ENCODE measurements at places on chromosomes 11 and 22. TPM values are rescaled to one million over a fixed set of nuclear protein-coding genes. Genes with fewer than 3 reads are reported as not detected.

DNA sequence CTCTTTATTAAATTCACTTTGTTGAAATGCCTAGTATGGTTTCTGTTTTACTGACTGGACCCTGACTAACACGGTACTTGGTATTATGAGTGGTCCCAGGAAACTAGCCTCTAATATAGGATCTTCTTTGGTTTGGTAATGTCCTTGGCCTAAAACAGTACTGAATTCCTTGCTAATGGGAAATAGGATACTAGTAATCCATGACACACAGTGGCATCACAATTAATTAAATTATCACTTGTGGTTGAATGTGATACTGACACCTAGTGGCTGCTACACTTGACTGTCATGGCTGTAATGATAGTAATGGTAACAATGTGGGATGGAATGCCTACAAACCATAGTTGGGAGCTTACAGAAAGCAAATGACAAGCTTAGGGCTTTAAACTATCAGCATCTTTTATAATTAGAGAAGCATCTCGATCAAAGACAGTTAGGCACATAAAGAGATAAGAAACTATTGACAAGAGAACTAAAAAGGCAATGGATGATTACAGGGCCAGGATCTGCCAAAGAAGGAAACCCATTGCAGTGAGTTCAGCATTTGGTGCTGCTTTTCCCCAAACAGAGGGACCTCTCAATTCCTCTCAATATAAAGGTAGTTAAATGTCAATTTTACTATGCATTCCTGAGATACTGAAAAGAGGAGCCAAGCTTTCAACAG, 8.6 kb downstream of the DNHD1 start:
- H3K4me3 ChIP-seq, result no peak overlapping the region
- DNase-seq, result no peak
- H3K36me3 ChIP-seq, result no peaks in the 10 kb centered on the region
- no peaks in the 10 kb centered on the region for H3K27me3 ChIP-seq
- no peak overlapping the region for H3K27ac ChIP-seq

GRCh38 chr22:44968736-44969135, 41.1 kb downstream of the PHF21B start:
- no peaks in the 10 kb centered on the region for H3K4me1 ChIP-seq
- H3K36me3 ChIP-seq, result no peaks in the 10 kb centered on the region
- H3K27me3 ChIP-seq, result no peaks in the 10 kb centered on the region
- H3K4me3 ChIP-seq, result no peak overlapping the region
- no peak for DNase-seq

- H3K4me1 ChIP-seq, result no peaks in the 10 kb centered on the region
- DNase-seq, result no peak
Measured at GRCh38 chr11:27703481-27703880, 3.2 kb upstream of the BDNF start.

DNA sequence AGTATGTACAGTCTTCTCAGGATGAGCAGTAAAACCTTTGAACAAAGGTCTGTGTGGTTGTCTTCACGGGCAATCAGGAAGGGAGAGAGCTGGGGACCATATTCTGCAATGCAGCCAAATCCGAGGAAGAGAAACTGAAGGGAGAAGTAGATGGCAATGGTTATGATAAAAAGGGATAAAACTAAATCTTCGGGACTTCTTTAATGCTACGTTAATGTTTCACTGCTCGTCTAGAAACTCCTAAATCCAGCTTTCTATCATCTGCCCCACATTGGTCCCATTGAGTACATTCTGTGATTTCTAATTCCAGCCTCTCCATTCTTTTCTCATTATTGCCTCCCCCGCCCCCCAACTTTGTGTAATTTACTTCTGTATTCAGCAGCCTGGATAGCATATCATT, 1.7 kb downstream of the TIMM10B start:
- H3K4me3 ChIP-seq, result no peak overlapping the region
- H3K36me3 ChIP-seq, result no peaks in the 10 kb centered on the region

DNA sequence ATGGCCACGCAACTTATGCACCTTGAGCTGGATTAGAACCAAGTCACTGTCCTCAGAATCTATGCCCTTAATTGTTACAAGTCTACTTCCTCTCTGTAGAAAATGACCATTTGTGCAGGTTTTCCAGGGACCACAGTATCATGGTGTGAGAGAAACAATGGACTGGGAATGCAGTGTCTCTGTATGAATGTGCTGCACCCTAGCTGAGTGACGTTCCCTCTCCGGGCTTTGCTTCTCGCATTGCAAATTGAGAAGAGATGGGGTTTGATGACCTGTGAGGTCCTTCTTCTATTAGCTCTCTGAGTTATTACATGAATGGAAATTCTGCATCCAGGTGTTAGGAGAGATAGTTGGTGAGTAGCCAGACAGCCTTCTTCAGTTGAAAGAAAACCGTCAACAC, 1052.3 kb downstream of the NTM start:
- no peaks in the 10 kb centered on the region for H3K4me1 ChIP-seq
- DNase-seq, result no peak
- no peak overlapping the region for H3K4me3 ChIP-seq
- no peak overlapping the region for H3K27ac ChIP-seq
- no peaks in the 10 kb centered on the region for H3K27me3 ChIP-seq

- H3K4me3 ChIP-seq, result peak overlapping the region; percentile 62
- H3K27ac ChIP-seq, result peak overlapping the region; percentile 89
- H3K36me3 ChIP-seq, result no peaks in the 10 kb centered on the region
- no peaks in the 10 kb centered on the region for H3K27me3 ChIP-seq
- H3K4me1 ChIP-seq, result peaks cover 4% of the 10 kb centered on the region
- DNase-seq, result peak; percentile 62
Measured at GRCh38 chr11:7673724-7674434, 579 bp upstream of the CYB5R2 start.

DNA sequence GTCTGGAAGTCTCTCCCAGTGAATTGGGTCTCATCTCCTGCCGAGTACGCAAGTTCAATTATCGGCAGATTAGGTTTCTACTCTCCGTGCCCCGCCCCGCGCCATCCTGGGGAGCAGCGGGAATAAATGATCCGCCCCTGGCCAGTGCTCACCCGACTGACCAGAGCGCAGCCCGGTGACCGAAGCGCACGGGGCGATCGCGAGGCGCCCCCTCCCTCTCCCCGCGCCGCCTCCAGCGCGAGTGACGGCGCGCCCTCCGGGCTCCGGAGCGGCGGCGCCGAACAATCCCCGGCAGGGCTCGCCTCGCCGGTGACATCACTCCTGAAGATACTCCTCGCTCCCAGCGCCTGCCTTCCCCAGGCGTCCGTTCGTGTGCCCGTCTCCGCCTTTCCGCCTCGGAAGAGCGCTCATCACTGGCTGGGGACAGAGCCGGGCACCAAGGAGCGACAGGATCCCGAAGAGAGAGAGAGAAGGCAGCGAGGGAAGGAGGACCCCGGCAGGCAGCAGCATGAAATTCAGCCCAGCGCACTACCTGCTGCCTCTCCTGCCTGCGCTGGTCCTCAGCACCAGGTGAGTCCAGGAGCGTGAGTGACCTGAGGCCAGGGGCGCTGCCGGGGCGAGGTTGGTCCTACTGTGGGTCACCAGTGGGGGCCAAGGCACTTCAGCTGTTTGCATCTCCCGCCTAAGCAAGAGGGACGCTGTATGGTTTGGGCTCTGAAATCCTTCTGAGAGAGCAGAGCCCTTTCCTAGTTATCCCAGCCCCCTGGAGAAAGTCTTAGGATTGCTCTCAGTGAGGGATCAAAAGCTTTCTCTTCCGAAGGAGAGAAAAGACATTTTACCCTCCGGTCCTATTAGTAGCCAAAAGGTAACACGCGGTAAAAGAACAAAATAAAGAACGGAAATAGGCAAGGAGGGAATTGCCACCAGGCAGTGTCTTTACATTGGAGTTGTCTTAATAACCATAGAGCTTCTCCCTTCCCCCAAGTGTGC, at the start of gene LUZP2:
Gene LUZP2 (plus strand): TSS at position 318 of the 990 bp plus-strand sequence.
- DNase-seq, result no peak
- no peak within 1 kb of the TSS for H3K4me3 ChIP-seq
- no peak within 1 kb of the TSS for H3K27ac ChIP-seq
- no peaks in the 10 kb centered on the region for H3K36me3 ChIP-seq
- H3K4me1 ChIP-seq, result no peaks in the 10 kb centered on the region

DNA sequence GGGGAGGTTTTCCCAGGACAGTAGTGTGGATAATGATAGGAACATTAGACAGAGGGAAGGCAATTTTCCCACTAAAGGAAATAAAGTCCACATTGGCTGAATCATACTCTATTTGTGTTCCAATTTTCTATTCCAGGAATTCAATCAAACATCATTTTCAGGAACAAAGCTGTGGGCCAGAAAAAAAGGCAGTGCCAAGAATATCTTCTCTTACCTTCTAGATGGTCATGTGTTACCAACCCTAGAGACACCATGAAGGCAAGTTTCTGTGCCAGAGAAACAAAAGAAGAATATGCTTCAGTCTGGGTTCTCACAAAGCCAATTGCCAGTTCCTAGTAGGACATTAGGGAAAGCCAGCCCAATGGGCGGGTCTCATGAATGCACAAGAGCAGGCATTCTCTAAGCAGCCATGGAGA, 27.5 kb downstream of the LARGE2 start:
- no peaks in the 10 kb centered on the region for H3K27me3 ChIP-seq
- no peak overlapping the region for H3K4me3 ChIP-seq
- no peak for DNase-seq
- H3K36me3 ChIP-seq, result no peaks in the 10 kb centered on the region
- no peaks in the 10 kb centered on the region for H3K4me1 ChIP-seq

DNA sequence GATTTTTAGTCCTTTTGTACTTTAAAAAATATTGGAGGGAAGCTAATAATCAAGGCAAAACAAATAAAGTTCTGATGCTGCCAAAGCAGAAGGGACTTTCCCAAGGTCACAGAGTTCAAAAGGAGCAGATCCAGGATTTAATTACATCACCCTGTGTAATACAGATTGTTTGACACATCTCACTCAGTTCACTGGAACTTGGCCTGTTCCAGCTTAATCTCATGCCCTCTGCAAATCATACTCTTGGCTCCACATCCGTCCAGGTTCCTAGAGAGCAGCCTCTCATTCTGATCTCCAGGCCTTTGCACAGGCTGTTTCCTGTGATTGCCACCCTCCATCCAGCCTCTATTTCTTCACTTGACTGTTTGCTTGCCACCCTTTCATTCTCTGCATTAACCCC, 151.7 kb downstream of the SPON1 start:
- peaks cover 9% of the 10 kb centered on the region for H3K4me1 ChIP-seq
- no peak overlapping the region for H3K4me3 ChIP-seq
- H3K27me3 ChIP-seq, result no peaks in the 10 kb centered on the region
- H3K36me3 ChIP-seq, result no peaks in the 10 kb centered on the region
- no peak for DNase-seq

GRCh38 chr22:29394931-29395581, 6.7 kb upstream of the AP1B1 start:
- DNase-seq, result peak; percentile 57
- no peaks in the 10 kb centered on the region for H3K4me1 ChIP-seq
- H3K27ac ChIP-seq, result no peak overlapping the region
- H3K27me3 ChIP-seq, result no peaks in the 10 kb centered on the region

DNA sequence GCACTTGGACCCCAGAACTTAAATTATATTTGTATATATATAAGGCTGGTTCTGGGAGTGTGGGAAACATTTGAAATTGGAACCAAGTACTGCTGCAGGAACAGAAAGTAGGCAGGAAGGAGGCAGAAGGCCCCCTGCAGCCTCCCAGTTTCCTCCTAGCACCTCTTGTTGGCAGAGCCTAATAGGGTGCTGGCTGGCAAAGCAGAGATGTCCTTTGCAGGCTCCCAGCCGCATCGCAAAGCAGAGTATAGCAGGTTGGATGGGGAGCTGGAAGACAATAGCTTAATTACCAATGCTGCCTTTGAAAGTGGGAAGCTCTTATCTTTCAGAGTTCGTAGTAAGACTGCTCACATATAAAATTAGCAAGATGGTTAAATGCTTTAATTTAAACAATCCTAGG, 370.8 kb upstream of the C11orf87 start:
- no peak overlapping the region for H3K4me3 ChIP-seq
- no peak overlapping the region for H3K27ac ChIP-seq
- no peaks in the 10 kb centered on the region for H3K36me3 ChIP-seq
- DNase-seq, result no peak

- no peaks in the 10 kb centered on the region for H3K36me3 ChIP-seq
- peak overlapping the region; percentile 15 for H3K27ac ChIP-seq
- no peak overlapping the region for H3K4me3 ChIP-seq
- H3K27me3 ChIP-seq, result no peaks in the 10 kb centered on the region
- no peak for DNase-seq
Measured at GRCh38 chr11:47052165-47052564, 115.6 kb downstream of the CSTPP1 start.

DNA sequence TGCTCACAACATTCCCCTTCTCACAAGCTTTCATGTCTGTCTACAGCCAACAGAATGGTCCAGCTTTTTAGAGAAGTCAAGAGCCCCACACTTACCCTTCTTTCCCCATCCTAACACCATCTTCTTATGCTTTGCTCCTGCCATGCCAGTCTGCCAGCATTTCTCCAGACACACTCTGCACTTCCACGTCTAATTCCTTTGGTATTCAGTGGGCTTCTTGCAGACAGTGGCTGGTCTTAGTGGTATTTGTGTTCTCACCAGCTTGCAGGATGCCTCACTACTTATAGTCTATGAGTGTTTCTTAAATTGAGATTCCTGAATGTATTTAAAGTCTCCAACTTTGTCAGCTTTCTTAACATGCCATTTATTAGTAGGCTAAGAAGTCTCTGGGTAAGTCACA, 154.4 kb downstream of the BBOX1 start:
- H3K27ac ChIP-seq, result no peak overlapping the region
- H3K4me1 ChIP-seq, result peaks cover 3% of the 10 kb centered on the region
- no peaks in the 10 kb centered on the region for H3K27me3 ChIP-seq

DNA sequence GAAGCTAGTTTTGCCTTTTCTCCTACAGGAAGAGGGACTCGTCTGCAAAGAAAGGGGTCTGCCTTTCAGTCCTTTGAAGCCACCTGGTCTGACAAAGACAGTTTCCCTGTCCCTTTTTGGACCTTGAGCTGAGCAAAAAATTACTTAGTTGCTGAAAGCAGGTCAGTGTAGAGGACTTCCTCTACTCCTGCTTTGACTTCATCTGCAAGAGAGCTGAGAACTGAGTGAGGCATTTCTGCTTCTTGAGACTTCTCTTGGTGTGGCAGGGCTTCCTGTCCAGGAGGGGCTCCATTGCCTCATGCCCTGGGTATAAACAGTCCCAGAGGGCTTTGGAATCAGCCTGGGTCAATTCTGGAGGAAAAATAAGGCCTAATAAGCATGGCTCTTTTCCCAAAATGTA, 73.1 kb downstream of the ZNRF3 start:
- H3K4me3 ChIP-seq, result no peak overlapping the region
- H3K27ac ChIP-seq, result no peak overlapping the region
- H3K27me3 ChIP-seq, result no peaks in the 10 kb centered on the region
- DNase-seq, result no peak

- DNase-seq, result no peak
- no peaks in the 10 kb centered on the region for H3K36me3 ChIP-seq
- no peaks in the 10 kb centered on the region for H3K27me3 ChIP-seq
- peaks cover 7% of the 10 kb centered on the region for H3K4me1 ChIP-seq
Measured at GRCh38 chr11:47912843-47913437, 64.8 kb upstream of the NUP160 start.

OR56A3 gene
- total RNA-seq, result not detected

PHF21B gene
- 5.6 TPM for total RNA-seq

BEST1 gene
- total RNA-seq, result 3.3 TPM

LMNTD2 gene
- total RNA-seq, result 2.2 TPM

ST14 gene
- total RNA-seq, result 3.8 TPM

SHANK3 gene
- total RNA-seq, result 18.4 TPM

TRIM48 gene
- not detected for total RNA-seq

HTR3A gene
- not detected for total RNA-seq
